ENCODE measurements at places on chromosomes 4 and X.

GRCh38 chrX:97045470-97045869 is 161.8 kb downstream of the RPA4 start:
- no peak for DNase-seq

GRCh38 chrX:70449457-70449966 is 4.9 kb downstream of the DLG3 start:
- no peak for DNase-seq

GRCh38 chr4:178784491-178784890 is 1342.3 kb upstream of the AGA start:
- no peak for DNase-seq

- no peak for DNase-seq
Measured at GRCh38 chrX:14817571-14817970, 55.3 kb downstream of the FANCB start.

GRCh38 chr4:42480717-42481116 is 83.4 kb downstream of the SHISA3 start:
- no peak for DNase-seq

DNA sequence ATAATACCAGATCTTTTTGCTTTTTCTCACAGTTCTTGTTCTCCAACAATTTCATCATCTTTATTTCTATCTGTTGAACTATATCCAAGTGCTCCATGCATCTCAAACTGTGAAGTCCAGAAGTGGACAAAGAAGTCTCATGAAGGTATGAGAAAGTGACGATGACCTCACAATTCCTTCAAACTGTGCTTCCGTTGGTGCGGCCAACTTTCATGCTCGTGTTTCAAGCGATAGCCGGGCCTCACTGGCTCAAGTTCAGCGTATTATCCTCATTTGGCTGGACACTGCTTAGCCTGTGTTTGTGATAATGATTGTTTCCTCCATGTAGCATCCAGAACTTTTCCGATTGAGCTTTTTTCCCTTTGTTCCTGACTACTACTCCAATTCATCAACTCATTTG is 143.1 kb downstream of the PALLD start:
- no peak for DNase-seq

GRCh38 chr4:7227008-7227407 is 34.7 kb downstream of the SORCS2 start:
- DNase-seq, result no peak

GRCh38 chr4:95165926-95166524 is 382.7 kb downstream of the UNC5C start:
- DNase-seq, result no peak

DNA sequence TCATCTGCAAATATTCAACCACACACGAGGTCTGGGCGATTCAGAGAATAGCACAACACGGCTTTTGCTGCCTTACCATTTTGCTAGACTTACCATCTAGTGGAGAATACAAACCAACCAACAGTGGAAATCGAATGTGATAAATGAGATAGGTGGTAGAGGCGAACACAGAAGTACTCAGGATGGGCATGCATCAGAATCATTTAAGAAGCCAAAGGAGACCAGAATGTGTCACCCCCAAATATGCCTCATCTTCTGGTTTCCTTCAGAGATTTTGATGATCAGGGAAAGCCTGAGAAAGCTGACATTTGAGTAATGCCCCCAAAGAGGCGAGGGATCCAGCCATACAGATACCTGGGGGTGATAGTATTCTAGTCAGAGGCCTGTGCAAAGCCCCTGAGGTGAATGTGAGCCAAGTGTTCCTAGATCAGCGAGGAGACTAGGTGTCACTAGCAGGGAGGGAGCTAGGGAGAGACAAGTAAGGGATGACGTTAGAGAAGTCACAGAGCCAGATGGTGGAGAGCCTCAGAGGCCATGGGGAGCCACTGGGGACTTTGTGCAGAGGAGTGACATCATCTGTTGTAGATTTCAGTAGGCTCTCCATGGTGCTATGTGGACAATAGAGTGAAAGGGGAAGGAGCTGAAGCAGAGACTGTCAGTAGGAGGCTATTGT is 1.7 kb downstream of the MTMR1 start:
- no peak for DNase-seq

DNA sequence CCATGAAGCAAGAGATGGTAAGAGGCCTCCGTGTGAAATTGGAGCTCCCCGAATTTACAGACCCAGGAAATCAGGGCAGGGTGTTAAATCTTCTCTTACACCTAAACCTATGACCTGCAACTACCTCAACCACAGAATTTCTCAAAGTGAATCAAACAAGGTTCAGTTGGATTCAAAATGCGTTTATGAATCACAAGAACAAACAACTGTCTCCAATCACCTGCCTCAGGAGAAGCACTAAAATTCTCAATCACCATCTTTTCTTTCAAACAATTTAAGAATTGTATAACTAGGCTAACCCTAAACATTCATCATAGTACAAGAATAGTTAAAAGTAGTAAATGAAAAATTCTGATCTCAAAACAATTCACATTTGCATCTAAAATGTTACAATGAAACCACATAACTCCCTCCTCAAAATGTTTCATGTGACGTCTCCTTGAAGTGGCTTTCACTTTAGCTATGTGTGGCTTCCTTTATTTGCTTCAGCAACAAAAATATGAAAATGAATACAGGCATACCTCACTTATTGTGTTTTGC is 19.2 kb downstream of the PPP3CA start:
- DNase-seq, result no peak

- DNase-seq, result no peak
Measured at GRCh38 chrX:125681507-125681906, 361.8 kb downstream of the TEX13C start.

- no peak for DNase-seq
Measured at GRCh38 chrX:43735957-43736356, 79.9 kb downstream of the MAOA start.

DNA sequence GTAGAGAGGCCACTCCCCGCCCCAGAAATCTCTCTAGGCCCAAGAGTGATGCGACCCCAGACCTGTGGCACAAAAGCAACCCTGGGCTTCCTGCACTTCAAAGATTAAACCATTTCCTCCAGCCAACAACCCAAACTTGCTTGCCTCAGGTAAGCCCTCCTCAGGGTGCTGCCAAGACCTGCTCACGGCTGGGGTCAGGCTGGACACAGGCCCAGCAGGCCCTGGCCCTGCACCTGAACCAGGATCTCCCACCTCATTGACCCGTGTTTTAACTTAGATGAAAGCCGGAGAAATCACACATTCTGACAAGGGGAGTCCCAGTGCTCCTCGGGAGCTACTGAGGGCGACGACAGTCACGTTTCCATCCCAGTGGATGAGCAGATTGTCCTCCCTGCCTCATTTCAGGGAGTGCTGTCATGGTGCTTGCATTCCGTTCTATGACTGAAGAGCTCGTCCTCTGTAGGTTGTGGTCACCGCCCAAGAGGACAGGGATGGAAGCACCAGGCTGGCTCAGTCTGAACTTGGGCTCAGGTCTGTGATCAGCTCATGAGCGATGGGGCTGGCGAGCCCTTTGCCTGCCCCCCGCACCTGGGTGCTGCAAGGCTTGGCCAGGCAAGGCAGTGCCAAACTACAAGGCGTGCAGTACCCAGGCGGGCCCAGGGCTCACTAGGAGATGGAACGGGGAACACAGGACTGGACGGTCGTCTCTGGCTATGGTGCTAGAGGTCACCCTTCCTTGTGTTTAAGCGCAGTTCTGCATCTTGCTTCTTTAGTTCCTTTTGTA is 25.9 kb downstream of the WDR1 start:
- DNase-seq, result no peak

- DNase-seq, result no peak
Measured at GRCh38 chr4:184653650-184654049, 4.1 kb downstream of the PRIMPOL start.

DNA sequence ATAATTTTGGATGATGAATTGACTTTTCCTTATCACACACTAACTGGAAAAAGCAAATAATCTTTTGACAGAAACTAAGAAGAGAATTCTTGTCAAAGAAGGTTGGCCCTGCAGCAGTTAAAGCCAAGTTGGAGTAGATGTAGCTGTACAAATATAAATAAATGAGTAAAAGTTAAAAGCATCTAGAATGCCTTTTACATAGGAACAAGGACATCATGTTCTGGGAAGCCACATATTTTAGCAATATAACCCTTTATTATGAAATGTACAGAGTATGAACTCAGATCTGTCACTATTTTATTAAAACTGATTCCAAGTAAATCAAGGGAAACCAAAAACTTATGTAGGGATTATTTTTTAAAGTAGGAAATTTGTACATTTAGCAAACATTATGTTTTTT is 269.4 kb upstream of the FAT4 start:
- no peak for DNase-seq

DNA sequence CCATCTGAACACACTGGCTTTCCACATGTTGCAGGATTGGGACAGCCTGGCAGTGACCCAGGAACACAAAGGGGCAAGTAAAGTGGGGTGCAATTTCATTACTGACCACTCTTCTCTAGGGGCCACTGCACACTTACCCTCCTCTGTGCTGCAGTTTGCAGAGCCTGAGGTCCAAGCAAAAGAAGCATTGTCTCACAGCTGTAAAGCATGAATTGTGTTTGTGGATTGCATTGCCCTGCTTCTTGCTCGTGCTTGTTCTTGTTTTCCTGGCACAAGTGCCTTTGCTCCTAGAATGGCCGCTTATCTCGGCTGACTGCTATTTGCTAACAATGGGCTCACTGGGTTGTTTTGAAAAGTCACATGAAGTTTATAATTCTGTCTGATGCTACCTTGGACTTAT is 209.1 kb upstream of the JADE1 start:
- no peak for DNase-seq

DNA sequence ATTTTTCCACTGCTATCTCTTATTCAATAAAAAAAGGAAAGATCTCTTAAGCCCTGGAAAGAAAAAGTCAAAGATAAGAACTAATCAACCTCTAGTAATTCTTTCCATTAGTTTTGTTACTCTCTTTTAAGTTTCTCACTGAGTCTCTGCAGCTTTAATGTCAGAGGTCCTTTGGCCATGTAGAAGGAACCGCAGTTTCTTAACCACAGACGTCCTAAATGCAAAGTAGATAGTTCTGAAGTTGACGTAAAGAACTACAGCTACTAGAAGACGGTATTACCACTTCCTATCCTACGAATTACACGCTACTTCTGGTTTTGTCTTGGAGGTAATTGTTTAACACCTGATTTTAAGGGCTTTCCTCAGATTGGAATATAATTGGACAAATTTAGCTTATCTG is 325.9 kb downstream of the ANKRD50 start:
- no peak for DNase-seq

GRCh38 chr4:141047228-141047884 is 85.9 kb downstream of the RNF150 start:
- DNase-seq, result no peak

DNA sequence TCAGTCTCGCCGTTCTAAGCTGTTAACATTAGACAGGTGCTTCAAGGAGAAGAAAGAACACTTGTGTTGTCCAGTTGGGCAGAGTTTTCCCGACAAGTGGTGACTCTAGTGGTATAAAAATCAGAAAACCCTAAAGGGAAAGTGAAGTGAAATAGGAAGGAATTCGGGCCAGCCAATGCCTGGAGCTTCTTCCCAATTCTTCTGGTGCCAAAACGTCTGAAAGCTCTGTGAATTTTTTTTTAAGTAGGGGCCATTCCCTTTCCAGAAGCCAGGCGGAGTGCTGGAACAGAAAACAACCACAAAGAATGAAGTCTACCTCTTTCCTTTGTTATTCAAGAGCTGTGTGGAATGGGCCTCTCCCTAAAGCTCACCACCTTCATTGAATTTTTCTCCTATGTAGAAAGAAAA is 43.1 kb upstream of the PPARGC1A start:
- no peak for DNase-seq

GRCh38 chrX:44569122-44569521 is 26.5 kb upstream of the FUNDC1 start:
- DNase-seq, result no peak

- DNase-seq, result no peak
Measured at GRCh38 chr4:98608356-98608755, 50.1 kb downstream of the TSPAN5 start.

GRCh38 chr4:151744614-151745013 is 16.2 kb downstream of the GATB start:
- DNase-seq, result no peak

DNA sequence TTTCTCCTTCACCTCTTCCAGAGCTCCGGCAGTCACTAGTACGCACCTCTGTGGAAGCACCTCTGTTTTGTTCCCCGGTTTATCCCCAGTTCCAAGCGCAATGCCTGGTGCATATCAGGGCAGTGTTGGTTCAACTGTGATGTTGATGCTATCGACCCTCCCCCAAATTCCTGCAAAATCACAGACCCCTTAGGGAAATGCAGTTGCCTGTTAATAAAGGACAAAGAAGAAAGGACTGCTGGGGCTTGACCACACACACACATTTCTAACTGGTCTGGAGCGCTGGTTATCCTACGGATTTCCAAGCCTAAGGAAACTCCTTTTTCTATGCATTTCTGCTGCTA is 530 bp upstream of the NMU start:
- DNase-seq, result no peak

DNA sequence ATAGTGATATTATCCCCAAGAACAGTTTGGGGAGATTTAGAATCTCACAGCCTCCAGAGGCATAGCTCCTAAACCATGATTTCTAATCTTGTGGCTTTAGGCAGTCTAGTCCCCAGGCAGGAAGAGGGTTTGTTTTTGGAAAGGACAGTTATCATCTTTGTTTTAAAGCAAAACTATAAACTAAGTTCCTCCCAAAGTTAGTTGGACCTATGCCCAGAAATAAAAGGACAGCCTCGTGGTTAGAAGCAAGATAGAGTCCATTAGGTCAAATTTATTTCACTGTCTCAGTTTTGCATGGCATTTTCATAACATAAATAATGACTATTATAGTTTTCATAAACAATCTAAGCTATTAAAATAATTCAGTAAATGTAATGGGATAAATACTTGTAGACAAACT is 120.5 kb downstream of the MAGEC2 start:
- DNase-seq, result no peak

DNA sequence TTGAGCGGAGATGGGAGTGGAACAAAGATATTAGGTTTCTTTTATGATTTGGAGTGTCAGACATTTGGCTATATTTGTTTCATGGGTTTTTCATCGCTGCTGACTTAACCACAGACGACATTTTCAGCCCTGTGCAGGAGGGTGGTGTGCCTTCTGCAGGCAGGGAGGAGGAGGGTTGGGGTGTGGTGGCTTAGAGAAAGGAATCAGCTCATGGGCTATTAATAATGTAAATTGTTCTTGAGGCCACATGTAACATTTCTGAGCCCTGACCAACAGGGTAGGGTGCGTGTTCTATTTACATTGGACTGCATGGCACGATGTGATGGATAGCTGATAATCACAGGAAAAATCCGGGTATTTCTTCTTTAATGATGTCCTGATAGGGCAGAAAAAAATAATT is 67.6 kb downstream of the POLA1 start:
- no peak for DNase-seq

- DNase-seq, result no peak
Measured at GRCh38 chrX:141736656-141737055, 38.1 kb upstream of the SPANXD start.

All from bone marrow (tissue), 2 donors.